ENCODE measurements at places on chromosomes 13 and 19.

GRCh38 chr13:100881291-100881864 lies 206.8 kb upstream of the TMTC4 start:
- DNase-seq: no peak

GRCh38 chr13:72990953-72991352 lies 67.9 kb upstream of the KLF5 start:
- no peak for DNase-seq

DNA sequence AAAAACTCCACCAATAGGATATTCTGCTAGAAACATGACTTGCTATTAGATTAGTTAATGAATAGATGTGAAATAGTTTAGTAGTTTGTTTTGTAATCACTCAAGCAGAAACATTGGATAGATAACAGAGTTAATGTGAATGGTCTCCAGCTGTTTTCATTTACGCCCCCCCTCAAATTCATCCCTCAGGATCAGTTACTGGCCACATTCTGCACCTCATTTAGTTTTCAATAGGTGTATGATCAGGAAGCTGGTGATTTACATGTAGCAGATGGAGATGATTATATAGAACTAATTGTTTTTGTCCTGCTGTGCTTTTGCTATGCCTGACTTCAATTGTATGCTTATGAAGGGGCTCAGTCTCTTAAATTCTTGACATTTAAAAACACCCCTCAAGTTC lies 759.0 kb downstream of the SLITRK6 start:
- no peak for DNase-seq

GRCh38 chr13:110643324-110643723 lies 28.0 kb downstream of the NAXD start:
- no peak for DNase-seq

GRCh38 chr13:77781808-77782207 lies 84.3 kb downstream of the SLAIN1 start:
- DNase-seq: no peak

DNA sequence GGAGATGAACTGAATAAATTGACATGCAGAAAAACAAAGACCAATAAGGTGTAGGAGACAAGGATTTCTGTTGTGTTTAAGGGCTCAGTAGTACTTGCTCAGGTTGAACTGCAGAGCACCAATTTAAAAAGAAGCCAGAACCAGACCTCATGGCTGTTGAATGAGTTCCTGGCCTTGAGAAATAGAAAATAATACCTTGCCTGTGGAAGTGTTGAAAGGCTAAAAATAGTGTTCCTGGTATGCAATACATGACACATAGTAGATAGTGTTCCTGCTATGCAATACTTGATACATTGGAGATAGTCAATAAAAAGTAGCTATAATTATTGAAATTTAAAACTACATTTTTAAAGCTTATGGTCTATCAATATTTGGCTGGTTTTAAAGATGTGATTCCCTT lies 595.8 kb downstream of the PCDH9 start:
- no peak for DNase-seq

DNA sequence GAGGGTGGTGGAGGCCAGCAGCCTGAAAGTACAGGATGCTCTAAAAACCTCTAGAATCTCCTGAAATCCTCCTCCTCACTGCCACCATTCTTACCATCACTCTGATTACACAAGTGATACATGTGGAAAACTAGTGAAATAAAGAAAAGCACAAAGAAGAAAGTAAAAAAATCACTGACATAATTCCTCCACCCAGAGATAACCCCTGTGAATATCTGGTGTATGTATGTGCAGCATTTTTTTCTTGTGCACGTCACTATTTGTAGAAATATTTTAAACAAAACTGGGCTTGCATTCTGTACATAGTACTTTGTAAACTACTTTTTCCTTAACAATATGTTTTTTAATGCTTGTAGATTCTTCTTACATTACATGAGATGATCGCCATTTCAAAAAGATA lies 73.2 kb downstream of the CDADC1 start:
- DNase-seq: no peak

- DNase-seq: no peak
Observed at GRCh38 chr19:35164418-35164817, 9.9 kb downstream of the FXYD5 start.

Measured in urothelium cell line (cell line).